ENCODE measurements at places on chromosomes 13 and 19. TPM values are rescaled to one million over a fixed set of nuclear protein-coding genes. Genes with fewer than 3 reads are reported as not detected.

The BCL2L12 gene
- 57.1 TPM for total RNA-seq

The HPN gene
- 0.08 TPM for total RNA-seq

The MKNK2 gene
- 61.0 TPM for total RNA-seq

The ELAVL1 gene
- total RNA-seq: 65.5 TPM

The S1PR4 gene
- 0.14 TPM for total RNA-seq

The CCDC97 gene
- total RNA-seq: 33.3 TPM

The SACS gene
- total RNA-seq: 11.5 TPM

The POLR2E gene
- total RNA-seq: 193 TPM

The PNMA8B gene
- total RNA-seq: not detected

The SHISA7 gene
- total RNA-seq: not detected

The PTH2 gene
- total RNA-seq: not detected

The ZNF626 gene
- not detected for total RNA-seq

The ZNF835 gene
- total RNA-seq: not detected

The EPSTI1 gene
- 0.31 TPM for total RNA-seq

The C1QTNF9B gene
- not detected for total RNA-seq

The TFPT gene
- total RNA-seq: 19.3 TPM

The IQCN gene
- 0.92 TPM for total RNA-seq

The TTC9B gene
- total RNA-seq: 0.61 TPM

The LGALS14 gene
- not detected for total RNA-seq

The C13orf42 gene
- not detected for total RNA-seq

The ZNF30 gene
- 5.0 TPM for total RNA-seq

The SOHLH2 gene
- total RNA-seq: not detected

The NAPSA gene
- total RNA-seq: 0.85 TPM

The MEX3D gene
- total RNA-seq: 6.8 TPM
